ENCODE measurements at places on chromosomes 5 and 9.
A peak's percentile ranks its signal among the peaks of the same experiment; 100 is the strongest.

- DNase-seq: no peak
Measured at GRCh38 chr5:141039517-141039916, 11.7 kb upstream of the PCDHB1 start.

GRCh38 chr5:140883373-140883772, 1.4 kb downstream of the PCDHA13 start:
- no peak for DNase-seq

- DNase-seq: no peak
Measured at GRCh38 chr5:16304846-16305245, 125.3 kb upstream of the MARCHF11 start.

DNA sequence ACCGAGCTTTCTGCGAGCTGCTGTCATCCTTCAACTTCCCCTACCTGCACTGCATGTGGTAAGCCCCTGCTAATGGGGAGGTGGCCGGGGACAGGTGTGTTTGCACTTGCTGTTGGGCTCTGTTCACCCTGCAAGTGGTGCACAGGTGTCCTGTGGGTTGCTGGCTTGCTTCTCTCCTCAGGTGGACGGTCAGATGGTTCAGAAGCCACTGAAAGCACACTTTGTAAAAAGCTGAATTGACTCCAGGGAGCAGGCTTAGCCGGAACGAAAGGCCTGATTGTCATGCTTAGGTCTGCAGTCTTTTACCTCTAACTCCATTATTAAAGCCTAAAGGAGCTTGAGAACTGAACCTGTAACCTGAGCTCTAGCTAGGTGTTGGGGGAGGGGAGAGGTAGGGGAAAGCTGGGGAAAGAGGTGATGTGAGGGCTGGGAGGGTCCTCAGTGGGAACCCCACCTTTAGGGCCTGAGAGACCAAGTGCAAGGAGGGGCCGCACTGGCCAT, 37.6 kb downstream of the ACER2 start:
- DNase-seq: no peak

- DNase-seq: no peak
Measured at GRCh38 chr5:115532517-115532916, 12.1 kb downstream of the FEM1C start.

DNA sequence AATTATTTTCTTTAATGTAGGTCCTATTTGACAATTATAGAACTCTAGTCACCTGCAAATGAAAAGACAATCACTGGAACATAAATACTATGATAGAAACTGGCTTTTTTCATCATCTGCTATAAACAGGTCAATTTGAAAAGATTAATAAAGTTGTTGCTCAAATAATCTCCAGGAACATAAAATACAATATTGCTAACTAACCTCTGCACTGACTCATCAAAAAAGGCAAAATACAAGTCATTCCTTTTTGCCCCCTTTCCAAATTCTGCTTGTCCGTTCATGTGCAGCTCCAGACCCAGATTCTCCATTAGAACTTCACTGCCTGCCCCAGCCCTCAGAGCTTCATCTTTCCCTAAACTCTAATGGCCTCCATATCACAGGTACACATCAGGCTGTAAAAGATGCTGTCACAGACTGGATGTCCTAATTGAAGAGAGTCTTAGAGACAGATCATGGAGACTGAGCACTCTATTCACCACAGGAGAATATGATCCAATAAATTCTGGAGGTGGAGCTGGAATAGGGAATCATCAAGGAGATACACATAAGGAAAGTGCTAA, 1.6 kb downstream of the DCTN4 start:
- no peak for DNase-seq

- no peak for DNase-seq
Measured at GRCh38 chr9:36878986-36879982, 154.8 kb downstream of the PAX5 start.

DNA sequence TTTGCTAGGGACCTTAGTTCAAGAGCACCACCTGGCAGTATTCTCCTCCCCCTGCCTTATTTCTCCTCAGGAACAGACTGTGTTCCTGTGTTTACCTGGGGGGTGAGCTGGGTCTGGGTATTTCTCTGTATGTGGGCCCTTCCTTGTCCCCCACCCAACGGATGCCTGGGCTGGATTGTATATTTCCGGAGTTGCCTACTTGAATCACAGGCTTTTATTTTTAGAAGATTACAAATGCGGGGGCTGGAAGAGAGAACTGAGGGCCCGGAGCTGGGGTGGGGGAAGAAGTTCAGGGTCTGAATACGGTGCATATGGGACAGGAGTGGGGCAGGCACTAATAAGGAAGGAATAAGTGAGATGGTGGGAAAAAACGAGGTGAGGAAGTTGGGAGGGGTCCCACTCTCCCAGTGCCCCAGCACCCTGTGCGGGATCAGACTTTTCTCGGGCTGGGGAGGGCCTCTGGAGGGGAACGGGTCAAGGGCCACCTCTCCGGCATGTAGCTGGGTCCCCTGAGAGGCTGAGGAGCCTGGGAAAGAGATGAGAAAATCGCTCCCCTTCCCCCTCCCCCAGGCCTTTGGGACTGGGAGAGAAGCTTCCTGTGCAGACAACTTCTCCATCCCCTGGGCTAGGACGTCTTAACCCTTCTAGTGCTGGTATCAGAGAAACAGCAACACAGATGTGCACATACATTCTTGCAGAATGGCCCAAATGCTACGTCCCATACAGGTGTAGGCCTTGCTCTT, 42.1 kb downstream of the PCDH1 start:
- no peak for DNase-seq

DNA sequence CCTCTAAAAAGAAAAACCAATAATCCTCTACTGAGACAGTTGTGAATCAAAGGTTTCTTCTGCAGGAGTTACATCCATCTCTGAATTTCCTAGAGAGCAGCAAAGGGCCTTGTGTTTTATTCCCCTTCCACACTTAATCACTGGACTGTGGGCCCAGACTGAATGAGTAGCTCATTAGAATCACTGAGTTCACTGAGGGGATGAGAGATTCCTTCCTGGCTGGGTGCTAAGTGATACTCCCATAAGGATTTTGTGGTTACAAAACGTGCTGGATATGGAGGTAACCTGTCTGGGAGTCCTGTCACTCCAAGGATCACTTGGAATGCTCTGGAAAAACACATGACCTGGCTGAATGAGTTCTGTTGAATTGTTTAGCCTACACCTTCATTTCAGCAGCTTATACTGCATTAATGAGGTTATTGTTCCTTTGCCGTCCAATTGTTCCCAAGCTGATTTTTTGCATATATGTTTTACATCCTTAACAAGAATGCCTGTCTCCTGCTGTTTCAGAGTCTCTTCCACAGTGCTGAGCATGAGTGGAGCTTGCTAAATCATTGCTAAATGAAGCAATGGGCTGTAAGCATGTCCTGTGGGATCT, 82.9 kb downstream of the MEF2C start:
- no peak for DNase-seq

- DNase-seq: no peak
Measured at GRCh38 chr9:126367616-126368015, 41.0 kb downstream of the MVB12B start.

DNA sequence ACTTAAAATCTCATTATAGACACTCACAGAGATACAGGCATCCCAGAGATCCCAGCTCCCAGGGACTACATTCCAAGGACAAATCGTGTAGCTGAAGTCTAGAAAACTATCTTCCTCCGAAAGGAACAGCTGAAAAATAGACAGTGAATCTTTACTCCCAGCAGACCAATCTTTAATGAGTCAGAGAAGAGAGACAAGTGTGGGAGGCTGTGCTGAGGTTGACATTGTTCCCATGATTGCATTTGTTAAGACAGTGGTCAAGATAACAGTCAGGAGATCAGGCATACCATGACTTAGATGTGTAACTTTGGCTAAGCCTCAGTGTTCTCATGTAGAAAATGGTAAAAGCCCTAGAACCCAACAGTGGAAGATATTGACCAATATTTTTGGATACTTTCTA, 120.7 kb downstream of the PAPPA start:
- no peak for DNase-seq

DNA sequence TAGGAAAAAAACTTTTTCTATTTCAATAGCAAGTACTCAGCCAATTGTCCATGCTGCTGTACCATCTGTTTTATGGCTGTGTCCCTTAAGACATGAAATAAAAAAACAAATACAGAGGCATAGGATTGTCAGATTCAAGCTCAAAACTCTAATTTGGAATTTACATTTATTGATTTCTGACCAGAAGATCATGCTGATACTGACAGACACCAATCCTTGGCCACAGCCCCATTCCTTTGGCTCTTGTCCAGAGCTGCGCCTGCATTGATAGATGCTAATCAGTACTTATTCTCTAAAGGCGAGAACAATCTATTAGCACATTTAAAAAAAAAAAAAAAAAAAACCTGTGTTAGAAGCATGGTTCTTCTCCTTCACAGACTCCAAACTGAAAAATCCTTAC, 384.6 kb downstream of the TMEM232 start:
- no peak for DNase-seq

GRCh38 chr9:3473405-3473804, 52.4 kb downstream of the RFX3 start:
- no peak for DNase-seq

- no peak for DNase-seq
Measured at GRCh38 chr5:148445578-148445977, 61.8 kb downstream of the FBXO38 start.

GRCh38 chr9:119917175-119917574, 547.9 kb upstream of the BRINP1 start:
- no peak for DNase-seq

DNA sequence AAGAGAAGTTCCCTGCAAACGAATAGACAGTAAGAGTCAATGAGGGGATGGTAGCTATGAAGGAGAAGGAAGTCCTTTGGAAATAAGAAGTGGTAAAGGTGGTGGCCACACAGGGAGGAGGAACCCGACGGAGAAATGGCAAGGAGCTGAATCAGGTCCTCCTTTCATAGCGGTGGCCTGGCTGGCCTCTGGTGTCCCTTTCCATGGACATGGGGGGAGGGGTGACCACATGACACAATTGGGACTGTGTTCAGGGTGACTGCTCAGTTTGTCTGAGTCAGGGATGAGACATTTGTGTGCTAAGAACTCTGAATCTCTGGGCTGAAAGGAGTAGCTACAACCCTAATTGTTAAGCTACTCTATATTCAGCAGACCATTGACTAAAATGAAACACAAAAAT, 28.7 kb upstream of the TIMD4 start:
- DNase-seq: no peak

- no peak for DNase-seq
Measured at GRCh38 chr9:72144756-72145492, 4.3 kb upstream of the GDA start.

DNA sequence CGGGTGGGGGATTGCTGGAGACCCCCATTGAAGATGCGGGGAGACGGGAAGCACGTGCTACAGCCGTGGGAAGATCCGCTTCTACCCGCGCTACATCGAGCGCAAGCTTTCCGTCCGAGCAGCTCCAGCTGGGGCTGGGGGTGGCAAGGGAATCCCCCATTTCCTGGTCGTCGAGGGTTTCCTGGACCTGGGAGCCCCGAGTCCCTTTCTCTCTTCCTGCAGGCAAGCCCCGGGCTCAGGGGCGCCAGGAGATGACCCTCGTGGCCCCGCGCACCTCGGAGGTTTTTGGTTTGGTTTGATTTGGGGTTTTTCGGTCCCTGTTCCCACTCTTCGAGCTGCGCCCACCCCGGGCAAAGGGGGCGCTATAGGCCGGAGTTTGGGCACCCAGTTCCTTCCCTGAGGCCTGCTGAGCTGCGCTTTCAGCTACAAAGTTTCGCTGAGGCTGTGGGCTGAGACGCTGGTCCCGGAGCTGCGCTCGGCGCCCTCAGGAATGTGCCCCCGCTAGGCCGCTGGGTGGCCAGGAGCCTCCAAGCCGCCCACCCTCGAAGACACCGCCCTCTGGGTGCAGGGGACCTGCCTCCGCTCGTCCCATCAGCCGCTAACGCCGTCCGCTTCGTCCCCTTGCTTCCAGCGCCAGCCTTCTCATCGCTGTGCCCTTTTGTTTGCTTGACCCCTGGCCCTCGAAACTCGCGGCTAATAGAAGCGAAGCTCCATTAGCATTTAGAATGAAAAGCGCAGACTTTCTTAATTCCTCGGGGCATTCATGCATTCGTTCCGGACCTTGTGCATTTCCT, 2.9 kb downstream of the NR4A3 start:
- peak; percentile 47 for DNase-seq

GRCh38 chr5:42992088-42992879, 47.8 kb downstream of the ANXA2R start:
- DNase-seq: peak; percentile 47

GRCh38 chr5:149371296-149371962, 7.7 kb downstream of the IL17B start:
- peak; percentile 52 for DNase-seq

GRCh38 chr5:43839218-43839617, 236.2 kb downstream of the NNT start:
- DNase-seq: no peak

DNA sequence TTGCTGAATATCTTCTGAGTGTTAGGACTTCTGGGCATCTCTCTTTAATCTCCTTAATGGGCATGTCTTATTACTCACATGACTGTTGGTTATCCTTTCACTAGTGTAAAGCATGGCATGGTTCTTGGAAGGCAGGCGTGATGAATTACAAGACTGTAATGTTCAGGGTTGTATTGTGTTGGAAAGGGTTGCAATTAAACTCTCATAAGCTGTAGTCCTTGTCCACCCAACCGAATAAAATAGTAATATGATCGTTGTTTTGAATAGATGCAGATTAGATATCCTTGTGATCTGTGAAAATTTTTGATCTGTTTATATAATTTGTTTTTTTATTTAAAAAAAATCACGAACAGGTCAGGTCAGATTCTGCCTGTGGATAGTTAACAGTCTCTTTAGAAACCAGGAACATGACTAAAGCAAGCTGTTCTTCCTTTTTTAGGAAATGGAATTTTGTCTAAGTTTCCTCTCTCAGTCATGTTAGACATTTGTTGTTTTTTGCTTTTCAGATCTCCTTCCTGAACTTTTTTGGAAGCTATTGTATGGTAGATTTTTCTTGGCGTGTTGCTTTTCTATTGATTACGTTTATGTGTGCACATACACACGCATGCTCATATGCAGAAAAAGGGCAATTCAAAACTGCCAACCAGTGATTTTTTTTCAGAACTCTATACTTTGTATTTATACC, 121.8 kb downstream of the ARHGEF28 start:
- no peak for DNase-seq

- DNase-seq: no peak
Measured at GRCh38 chr5:159527546-159528254, 197.4 kb upstream of the IL12B start.

DNA sequence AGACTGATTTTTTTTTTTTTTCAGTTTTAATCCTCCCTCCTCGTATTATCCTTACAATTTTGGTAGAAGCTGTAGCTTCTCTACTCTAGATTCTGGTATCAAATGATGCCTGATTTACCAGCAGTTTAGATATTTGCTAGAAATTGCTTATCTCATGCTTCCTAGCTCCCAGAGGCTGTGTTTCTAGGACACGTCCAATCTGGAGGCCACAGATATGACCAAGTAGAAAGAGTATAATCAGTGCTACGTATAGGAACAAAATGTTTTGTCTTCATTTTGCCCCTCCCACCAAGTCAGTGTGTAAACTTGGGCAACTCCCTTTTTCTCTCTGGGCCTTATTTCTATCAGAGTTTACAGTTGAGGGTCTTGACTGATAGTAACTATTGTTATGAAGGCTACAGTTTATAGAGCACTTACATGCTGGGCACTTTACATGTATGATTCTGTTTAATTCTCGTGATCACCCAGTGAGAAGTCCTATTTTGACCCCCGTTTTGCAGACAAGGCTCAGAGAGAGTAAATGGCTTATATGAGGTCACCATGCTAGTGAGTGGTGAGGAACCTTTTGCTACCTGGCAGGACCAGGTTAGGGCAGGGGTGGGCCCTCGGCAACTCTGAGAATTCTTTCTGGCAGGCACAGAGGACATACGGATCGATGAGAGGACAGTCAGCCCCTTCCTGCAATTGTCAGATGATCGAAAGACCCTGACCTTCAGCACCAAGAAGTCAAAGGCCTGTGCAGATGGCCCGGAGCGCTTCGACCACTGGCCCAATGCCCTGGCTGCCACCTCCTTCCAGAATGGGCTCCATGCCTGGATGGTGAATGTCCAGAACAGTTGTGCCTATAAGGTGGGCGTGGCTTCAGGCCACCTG, 7.6 kb downstream of the HDHD3 start:
- DNase-seq: no peak
